ENCODE measurements at places on chromosomes 12 and 14.

DNA sequence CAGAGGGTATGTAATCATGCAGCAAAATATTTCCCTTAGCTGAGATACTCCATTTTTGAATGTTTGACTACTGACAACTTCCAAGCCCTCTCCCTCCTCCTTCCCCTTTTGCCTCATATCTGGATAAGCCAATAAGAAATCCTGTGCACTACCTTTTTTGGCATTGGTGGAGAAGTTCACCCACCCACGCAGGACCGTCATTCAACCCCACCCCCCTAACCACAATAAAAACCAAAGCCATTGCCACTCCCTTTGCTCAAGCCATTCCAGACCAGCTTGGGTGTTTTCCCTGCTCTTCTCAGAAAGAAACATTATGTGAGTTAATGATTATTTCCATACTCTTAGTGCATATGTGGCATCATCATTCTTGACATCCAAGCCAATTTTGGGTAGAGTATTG, 176.7 kb downstream of the PTPN11 start:
- DNase-seq, result no peak

DNA sequence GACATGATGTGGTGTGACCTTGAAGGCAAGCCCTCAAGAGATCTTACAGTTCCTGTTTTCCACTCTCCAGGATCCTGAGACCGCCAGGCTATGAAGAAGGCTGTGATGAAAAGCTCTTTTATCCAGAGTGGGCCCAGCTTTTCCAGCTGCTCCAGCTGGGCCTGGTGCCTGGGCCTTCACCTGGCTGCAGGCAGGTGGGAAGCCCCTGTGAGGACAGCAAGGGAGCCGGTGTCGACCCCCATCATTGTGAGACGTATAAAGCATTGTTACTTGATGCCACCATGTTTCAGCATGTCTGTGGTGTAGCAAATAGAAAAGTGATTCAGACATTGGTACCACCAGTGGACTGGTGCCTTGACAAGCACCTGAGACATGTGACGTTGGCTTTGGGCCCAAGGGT, 190.2 kb downstream of the KIF26A start:
- DNase-seq, result no peak

DNA sequence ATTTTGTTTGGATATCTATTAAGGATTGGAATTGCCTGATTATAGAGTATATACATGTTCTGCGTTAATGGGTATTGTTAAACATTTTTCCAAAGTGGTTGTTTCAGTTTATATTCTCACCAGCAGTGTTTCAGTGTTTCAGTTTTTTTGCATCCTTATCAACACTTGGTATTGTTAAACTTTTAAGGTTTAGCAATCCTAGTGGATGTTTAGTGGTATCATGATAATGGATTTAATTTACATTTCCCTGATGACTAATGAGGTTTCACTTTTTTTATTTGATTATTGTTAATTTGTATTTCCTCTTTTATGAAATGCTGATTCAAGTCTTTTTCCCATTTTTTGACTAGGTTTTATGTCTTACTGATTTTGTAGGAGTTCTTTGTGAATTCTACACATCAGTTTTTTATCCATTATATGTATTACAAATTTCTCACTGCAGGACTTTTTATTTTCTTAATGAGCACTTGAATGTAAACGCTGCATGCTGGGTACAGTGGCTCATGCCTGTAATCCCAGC, 23.7 kb downstream of the YLPM1 start:
- no peak for DNase-seq

GRCh38 chr12:41777064-41777790, 367.4 kb downstream of the GXYLT1 start:
- DNase-seq, result no peak

GRCh38 chr14:23482823-23483148, 13.3 kb downstream of the NGDN start:
- no peak for DNase-seq

DNA sequence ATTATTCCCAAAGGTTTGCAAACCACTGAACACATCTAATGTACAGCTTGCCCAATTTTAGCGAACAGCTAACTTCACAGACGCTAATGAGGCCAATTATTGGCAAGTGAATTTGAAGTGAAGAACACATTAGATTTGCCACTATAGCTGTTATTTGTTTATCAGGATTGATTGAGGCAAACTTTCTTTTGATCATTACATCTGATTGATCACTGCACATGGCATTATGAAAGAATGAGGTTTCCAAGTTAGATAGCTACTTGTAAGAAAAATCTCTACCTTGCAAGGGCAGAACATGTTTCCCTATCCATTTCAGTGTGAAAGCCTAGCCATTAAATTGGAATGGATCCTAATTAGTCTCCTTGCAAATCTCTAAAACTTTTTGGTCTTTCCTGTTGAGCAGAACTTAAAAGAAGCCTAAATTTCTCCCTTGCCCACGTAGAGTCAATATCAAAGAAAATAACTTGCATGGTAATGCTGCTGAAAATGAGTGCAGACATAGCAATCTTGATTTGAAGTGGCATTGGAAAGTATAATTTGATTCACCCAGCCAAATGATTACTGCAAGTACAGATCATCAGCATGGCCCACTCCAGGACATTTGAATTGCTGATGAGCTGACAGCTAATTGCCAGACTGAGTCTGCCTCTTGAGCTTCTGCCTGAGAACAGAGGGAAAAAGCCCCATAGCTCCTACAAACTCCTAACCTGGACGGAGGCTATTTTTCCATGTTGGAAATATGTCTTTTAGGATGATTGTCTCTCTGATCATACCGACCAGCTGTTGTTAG, 98.6 kb downstream of the TPH2 start:
- DNase-seq, result no peak

- peak; percentile 97 for DNase-seq
Observed at GRCh38 chr12:49088150-49088931, 6.3 kb downstream of the DHH start.

- no peak for DNase-seq
Observed at GRCh38 chr14:68513838-68514607, 278.8 kb downstream of the ZFP36L1 start.

DNA sequence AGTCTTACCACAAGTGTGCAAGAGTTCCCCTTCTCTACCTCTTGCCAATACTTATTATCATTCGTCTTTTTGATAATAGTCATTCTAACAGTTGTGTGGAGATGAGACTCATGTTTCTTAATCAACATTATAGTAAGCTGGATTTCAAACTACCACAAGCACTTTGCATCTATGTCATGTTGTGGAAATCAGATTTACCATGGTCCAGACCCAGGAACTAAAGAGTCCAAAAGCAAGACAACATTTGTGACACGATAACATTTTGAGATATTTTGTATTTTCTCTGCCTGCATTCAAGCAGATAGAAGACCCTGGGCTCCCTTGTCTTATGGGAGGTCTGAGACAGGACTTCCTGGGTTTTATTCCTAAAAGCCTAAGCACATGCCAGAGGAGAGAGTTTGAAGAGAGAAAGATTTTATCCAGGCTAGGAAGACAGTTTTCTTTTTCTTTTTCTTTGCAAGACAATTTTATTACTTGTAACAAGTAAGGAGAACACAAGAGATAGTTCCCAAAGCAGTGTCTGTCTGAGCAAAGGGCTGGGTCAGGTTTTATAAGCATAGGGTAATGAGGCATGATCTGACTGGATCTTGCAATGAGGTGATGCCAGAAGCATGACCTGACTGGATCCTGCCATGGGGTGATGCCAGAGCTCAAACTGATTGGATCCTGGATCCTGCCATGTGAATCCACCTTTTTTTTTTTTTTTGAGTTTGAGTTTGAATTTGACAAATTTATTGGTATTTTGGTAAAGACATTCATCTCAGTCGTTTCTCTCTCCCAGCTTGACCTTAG, 180.5 kb upstream of the HMGA2 start:
- peak; percentile 27 for DNase-seq

GRCh38 chr14:22971152-22971551, 11.2 kb downstream of the AJUBA start:
- no peak for DNase-seq

DNA sequence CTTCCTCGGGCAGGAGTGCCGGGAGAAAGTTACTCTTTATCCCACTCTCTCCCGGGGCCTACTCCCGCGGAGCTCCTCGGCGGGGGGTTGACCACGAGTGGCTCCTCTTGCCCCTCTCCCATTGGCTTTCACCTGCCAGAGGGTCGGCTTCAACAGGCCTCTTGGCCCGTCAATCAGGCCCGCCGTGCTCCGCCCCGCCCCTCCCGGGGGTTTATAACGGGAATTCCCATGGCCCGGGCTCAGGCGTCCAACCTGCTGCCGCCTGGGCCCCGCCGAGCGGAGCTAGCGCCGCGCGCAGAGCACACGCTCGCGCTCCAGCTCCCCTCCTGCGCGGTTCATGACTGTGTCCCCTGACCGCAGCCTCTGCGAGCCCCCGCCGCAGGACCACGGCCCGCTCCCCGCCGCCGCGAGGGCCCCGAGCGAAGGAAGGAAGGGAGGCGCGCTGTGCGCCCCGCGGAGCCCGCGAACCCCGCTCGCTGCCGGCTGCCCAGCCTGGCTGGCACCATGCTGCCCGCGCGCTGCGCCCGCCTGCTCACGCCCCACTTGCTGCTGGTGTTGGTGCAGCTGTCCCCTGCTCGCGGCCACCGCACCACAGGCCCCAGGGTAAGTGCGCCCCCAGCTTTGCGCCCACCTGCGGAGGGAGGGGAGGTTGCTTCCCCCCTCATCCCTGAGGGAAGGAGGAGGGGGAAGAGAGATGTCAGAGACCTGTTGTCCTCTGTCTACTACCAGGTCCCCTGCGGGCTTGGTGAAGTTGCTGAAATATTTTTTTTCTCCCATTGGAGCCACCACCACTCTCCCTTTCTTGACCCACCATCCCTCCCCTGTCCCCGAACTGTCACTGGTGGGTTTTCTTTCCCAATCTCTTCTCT, at the start of gene SMOC1:
Gene SMOC1, plus strand, starts transcription at position 242 of the 869 bp plus-strand sequence. Its CDS starts 263 bp downstream, at position 505.
- peak; percentile 94 for DNase-seq

- no peak for DNase-seq
Observed at GRCh38 chr14:67425608-67426007, 13.6 kb upstream of the PLEK2 start.

DNA sequence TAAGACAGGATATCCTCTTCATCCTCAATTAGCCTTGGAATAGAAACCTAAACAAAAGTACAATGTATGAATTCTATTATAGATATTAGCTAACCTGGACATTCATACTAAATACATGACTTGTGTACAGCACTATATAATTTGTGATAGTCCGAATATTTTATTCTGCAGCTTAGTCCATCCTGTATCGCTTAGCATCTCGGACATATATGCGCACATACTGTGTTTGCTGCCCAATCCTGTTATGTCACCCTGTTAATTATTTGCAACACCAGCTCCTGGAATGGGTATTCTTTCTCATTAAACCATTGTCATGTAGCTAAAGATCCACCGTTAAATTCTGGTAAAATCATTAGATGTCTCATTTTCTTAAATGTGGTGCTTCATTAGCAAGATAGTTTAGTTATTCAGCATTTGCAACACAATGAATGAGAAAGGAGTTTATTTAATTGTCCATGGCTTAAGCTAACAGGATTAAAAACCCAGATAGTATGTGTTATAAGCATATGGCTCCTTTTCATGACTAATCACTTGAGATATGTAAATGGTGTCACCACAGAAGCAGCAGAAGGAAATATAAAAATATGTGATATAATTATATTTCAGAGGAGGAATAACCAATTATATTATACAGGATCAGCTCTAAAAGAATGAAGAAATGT, 156.0 kb upstream of the ARHGAP5 start:
- no peak for DNase-seq

- no peak for DNase-seq
Observed at GRCh38 chr14:78644824-78645559, 474.8 kb downstream of the NRXN3 start.

GRCh38 chr12:66354291-66354690, 52.0 kb downstream of the HELB start:
- DNase-seq, result no peak

DNA sequence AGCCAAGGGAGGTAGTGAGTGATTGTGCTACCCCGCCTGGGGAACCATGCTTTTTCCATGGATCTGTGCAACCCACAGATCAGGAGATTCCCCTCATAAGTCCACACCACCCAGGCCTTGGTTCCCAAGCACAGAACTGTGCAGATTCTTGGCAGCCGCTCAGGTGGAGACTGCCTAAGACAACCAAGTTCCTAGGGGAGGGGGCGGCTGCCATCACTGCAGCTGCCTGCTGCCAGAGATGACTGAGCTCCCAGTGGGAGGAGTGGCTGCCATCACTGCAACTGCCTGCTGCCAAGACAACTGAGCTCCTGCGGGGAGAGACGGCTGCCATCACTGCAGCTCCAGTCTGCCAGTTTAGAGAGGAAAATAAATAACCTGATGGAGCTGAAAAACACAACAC, 138.3 kb upstream of the GARIN2 start:
- no peak for DNase-seq

GRCh38 chr14:81473456-81474147, 60.1 kb downstream of the SEL1L start:
- no peak for DNase-seq

- peak; percentile 99 for DNase-seq
Observed at GRCh38 chr14:69716478-69717187, 50.3 kb upstream of the SRSF5 start.

DNA sequence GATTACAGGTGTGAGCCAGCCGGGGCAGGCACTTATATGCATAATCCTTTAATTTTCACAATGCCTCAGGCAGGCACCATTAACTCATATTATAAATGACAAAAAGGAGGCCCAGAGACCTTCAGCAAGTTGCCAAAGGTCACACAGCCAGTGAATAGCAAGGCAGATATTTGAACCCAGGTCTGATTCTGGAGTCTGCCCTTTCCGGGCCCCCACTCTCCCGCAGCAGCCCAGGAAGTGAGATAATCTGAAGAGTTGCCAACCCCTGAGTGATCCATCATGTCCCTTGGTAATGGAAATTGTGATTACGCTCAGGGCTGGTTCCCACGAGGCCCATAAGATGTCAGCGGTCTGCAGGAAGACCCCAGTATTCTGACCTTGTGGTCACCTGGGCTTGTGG, 95.3 kb upstream of the MED13L start:
- DNase-seq, result peak; percentile 33

DNA sequence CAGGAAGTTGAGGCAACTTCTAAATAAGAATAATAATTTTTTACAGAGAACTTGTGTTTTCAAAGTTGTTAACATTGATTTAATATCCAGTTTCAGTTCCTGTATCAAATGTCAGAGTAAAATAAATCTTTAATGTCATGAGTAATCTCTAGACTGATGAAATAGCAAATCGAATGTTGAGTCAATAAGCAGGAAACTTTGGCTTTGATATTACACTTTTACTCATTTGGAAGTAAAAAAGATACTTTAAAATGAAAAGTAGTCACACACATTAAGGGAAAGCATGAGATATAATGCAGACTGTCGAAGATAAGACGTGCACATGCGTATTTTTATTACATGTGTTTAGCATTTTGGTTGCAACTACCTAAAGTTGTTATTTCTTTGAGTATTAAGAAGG, 78.2 kb upstream of the PTGDR start:
- DNase-seq, result peak; percentile 2
